NCI-H2081 (cell line): ENCODE measurements at places on chromosomes 13 and 19.
A peak's percentile ranks its signal among the peaks of the same experiment; 100 is the strongest.

- DNase-seq, result no peak
These were observed 89.5 kb downstream of the ZNF100 start for GRCh38 chr19:21677696-21678418.

- peak; percentile 62 for DNase-seq
These were observed 813 bp downstream of the ZNF296 start for GRCh38 chr19:45075301-45076028.

DNA sequence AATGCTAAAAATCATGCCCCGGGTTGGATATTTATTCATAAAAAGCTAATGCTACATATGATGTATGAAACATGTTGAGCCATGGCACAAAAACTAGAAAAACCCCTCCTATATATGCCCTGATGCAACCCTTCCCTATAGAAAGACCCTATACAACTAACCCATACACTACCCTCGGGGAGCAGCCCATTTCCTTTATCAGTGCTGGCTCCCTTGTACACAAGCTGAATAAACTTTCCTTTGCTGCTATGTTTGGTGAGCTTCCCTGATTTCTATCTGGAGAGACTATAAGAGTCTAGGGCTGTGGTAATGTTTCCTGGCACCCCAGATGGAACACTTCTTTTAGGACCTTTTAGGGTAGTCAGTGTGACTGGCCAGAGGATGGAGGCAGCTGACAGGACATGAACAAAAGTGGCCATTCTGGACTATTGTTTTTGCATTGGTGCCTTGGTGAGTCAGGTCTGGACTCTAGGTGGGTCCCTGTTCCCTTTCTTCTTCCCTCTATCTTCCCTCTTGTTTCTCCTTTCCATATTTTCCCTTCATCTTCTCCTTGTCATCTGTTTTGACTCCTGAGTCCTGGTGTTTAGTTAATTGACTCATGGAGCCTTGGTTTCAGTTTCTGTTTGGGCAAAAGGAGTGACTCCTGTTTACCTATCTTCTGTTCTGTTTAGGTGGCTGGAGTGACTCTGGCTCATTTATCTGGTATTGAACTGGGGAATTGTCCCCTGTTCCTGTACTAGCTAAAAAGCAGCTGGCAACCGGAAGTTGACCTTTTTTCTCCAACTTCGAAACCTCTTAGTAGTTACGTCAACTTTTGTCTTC, 1321.8 kb upstream of the PCDH9 start:
- DNase-seq, result no peak

GRCh38 chr19:7904074-7905020, 670 bp downstream of the MAP2K7 start:
- peak; percentile 59 for DNase-seq

DNA sequence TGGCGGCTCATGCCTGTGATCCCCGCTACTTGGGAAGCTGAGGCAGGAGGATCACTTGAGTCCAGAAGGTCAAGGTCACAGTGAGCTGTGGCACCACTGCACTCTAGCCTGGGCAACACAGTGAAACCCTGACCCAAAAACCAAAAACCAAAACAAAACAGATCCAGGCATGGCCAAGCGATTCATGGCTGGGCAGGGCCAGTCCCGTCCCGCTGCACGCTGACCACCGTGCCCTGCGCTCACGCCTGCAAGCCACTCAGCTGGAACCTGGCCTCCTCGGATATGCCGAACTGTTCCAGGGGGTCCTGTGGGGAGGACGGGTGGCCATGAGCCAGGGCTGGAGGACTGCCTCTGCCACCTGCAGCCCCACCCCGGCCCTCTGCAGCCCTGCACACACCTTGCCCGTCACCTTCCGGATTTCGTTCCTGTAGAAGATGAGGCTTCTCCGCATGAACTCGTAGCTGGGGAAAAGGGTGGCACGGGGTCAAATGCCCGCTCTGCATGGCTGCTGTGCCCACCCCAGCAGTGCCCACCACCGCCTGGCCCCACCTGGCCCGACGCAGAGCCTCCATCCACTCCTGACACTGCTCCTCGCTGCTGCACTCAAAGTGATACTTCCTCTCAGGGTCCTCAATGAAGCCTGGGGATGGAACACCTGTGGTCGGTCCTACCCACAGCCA, 2.4 kb downstream of the PLEKHJ1 start:
- no peak for DNase-seq

GRCh38 chr13:74774264-74774663, 640.1 kb upstream of the KLF12 start:
- DNase-seq, result no peak

- DNase-seq, result no peak
These were observed 112.5 kb downstream of the ESD start for GRCh38 chr13:46684287-46685001.

GRCh38 chr13:110882972-110883371, 31.9 kb downstream of the ANKRD10 start:
- no peak for DNase-seq

GRCh38 chr19:5870986-5871394, 650 bp upstream of the FUT5 start:
- DNase-seq, result no peak

DNA sequence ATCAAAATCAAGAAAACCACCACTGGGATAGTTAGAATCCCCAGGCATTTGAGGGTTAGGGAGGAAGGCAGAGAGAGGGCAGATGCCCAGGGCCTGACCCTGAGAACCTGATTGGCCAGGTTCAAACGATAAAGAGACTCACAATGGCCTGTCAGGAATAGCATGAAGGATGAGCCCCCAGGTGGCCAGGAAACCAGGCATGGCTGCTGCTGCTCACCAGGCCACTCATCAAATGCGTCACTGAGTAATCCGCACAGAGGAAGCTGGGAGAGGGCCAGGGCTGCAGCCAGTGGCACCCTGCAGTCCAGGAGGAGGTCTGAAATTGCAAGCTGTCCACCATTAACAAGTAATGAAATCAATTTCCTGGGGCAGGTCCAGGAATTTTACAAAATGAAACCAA, 111.3 kb downstream of the KATNAL1 start:
- DNase-seq, result peak; percentile 82

- no peak for DNase-seq
These were observed 169.6 kb upstream of the SOX1 start for GRCh38 chr13:111897178-111897845.

DNA sequence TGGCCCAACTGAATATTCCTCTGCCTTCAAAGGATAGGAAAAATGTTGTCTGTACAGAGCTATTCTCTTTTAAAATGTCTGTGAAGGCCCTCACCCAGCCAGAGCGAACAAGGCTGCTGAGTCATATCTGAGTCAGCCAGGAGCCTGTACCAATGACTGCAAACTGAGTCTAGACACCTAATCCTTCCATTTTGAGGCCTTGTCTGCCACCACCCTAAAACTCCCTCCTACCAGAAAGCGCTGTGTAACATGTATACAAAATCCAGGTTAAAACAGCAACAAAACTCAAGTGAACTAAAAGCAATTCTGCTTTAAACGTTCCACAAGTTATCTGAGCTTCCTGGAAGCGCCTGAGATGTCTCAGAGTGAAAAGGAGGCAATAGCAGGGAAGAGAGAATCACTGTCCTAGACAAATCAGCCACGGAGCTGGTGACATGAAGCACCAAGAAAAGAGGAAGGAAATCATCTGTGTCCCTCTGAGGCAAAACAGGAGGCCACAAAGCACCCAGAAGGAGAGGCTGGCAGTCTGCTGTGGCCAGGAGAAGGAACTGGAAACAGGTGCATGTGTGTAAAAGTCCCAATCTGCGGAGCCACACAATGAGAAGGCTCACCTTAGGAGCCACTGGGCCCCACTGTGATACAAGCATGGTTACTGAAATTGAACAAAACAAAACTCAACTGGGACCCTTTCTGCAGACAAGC, 10.2 kb downstream of the DHRS12 start:
- DNase-seq, result no peak

DNA sequence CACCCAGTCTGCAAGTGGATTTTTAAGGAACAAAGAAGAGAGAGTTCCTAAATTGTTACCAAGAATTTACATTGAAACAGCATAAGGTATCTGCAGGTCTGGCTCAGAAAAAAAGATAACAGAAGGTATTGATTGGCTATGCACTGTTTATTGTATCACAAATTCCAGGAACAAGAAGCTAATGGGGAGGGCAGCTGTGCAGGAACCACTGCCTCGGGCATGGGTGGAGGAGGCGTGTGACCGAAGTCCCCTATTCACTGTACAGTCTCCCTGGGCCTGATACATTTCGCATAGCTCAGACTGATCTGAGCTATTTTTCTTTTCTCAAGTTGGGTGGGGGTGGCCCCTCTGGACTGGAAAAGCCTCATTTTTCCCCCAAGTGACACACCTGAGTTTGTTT, 11.7 kb downstream of the NECTIN2 start:
- DNase-seq, result no peak

- DNase-seq, result no peak
These were observed 54.0 kb upstream of the MYO16 start for GRCh38 chr13:108575430-108575829.

DNA sequence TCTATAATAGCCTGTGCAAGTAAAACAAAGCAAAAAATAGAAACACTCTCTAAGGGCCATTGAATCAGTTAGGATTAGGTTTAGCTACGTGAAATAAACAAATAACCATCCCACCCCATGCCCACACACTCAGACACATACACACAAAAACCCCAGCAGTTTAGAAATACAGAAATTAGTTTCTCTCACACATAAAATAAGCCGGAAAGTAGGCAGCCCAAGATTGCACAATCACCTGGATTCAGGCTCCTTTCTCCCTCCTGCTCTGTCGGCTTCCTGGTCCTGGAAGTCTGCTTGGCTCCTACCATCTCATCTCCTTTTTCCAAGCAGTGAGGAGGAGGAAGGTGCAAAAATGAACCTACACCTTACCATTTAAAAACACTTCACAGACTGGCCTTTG, 22.6 kb upstream of the USP12 start:
- DNase-seq, result no peak

DNA sequence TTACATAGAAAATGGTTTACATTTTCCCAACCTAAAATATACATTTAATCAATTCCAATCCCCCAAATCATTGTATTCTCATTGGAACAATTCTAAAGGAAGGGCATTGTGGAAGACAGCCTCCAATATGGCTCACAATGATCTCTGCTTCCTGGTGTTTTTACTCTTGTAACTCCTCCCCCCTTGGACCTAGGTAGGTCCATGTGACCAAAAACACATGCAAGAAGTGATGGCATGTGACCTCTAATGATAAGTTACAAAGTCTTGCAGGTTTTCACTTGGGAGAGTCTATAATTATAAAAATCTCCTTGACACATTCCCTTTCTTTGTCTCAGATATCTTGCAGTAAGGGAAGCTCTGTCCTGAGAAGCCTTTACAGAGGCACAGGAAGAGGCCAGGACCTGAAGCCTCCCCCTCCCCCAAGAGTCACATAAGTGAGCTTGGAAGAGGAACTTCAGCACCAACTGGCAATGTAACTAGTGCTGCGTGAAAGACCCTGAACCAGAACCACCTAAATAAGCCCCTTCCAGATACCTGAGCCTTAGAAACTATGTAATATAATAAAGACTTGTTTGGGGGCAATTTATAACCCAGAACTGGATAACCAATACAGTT, 816.2 kb upstream of the ATXN8OS start:
- DNase-seq, result no peak

DNA sequence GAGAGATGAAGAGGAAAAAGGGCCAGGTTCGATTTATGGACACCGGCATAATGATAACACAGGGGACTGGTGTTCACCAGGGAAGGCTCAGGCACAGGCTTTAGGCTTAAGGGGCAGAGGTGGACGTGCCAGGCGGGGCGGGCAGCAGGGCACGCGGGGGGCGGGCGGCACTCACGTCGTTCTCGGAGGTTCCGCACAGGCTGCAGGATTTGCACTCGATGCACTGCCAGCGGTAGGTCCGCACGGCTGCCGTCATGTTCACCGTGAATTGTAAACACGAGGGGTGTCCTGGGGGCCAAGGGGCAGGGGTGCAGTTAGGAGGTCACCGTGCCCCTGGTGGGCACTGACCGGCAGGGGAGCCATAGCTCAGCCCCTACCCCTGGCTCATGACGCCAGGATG, 10.6 kb downstream of the DPF1 start:
- no peak for DNase-seq

DNA sequence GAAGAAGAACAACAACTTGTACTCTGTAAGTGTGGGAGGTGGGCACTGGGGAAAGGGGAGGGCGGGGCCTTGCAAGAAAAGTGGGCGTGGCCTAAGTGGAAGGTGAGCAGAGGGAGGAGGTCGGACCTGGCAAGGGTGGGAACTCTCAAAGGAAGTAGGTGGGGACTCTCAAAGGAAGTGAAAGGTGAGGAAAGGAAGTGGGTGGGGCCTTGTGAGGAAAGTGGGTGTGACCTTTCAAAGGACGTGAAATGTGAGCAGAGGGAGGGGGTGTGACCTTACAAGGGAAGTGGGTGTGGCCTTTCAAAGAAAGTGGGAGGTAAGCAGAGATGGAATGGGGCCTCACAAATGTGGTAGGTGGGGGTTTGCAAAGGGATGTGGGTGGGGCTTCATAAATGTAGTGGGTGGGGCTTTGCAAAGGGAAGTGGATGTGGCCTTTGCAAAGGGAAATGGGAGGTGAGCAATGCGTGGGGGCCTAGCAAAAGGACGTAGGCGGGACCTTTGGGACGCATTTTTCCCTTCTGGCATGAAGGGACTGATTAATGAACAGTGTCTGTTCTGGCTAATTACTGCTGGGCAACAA, 25.9 kb downstream of the ACSBG2 start:
- DNase-seq, result peak; percentile 2

DNA sequence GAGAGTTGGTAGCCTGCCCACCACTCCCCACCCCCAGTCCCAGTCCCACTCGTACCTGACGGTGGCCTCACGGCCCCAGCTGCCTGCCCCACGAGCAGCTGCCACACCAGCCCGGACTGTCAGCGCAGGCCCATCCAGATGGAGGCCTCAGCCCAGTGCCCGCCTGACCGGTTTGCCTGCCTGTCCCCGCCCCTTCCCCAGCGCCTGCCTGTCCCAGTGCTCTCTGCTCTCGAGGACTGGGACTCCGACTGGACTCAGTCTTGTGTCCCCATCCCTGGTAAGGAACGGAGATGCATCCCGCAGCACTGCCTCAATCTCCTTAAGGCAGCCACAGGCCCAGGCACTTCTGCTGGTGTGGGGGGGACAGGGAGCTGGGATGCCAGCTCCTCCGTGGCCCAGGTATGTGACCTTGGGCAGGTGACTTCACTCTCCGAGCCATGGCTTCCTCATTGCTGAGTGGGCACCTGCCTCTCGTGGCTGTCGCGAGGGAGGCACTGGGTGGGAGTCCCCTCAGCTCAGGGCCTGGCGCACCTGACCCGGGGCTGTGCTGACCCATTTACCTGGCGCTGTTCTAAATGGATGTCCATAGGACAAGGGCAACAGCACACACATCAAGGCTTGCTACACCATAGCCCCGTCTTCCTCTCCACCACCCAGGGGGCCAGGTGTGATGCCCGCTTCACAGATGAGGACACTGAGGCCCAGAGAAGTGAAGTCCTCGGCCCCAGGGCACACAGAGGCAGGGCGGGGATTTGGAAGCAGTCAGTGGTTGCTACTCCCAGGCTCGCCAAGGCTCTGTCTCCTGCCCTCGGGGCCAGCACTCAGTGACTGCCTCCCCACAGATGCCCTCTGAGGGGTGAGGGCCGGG, at the start of gene NKPD1:
TSS of gene NKPD1 (minus strand) at position 113 of the 868 bp plus-strand sequence. CDS start 832 bp downstream, outside the sequence.
- no peak for DNase-seq
